ENCODE measurements at places on chromosomes 5 and 9.

DNA sequence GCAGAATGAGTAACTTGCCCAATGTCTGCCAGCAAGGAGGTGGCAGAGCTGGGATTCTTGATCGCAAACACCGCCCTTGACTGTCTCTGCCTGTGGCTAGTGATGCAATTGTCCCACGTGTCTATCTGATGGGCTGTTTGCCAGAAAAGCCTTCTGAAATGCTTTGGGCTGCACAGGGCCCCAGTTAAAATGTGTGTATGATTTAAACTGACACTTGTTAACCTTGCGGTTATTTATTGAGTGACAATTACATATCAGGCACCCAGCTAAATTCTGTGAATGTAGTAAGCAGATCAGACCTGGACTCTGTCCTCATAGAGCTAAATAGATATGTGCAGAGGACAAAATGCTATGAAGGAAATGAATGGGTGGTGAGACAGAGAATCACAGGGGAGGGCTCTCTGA, 11.6 kb upstream of the IL12B start:
- peak; percentile 9 for DNase-seq

- no peak for DNase-seq
These were observed 370.0 kb downstream of the ZSWIM6 start for GRCh38 chr5:61701877-61702602.

DNA sequence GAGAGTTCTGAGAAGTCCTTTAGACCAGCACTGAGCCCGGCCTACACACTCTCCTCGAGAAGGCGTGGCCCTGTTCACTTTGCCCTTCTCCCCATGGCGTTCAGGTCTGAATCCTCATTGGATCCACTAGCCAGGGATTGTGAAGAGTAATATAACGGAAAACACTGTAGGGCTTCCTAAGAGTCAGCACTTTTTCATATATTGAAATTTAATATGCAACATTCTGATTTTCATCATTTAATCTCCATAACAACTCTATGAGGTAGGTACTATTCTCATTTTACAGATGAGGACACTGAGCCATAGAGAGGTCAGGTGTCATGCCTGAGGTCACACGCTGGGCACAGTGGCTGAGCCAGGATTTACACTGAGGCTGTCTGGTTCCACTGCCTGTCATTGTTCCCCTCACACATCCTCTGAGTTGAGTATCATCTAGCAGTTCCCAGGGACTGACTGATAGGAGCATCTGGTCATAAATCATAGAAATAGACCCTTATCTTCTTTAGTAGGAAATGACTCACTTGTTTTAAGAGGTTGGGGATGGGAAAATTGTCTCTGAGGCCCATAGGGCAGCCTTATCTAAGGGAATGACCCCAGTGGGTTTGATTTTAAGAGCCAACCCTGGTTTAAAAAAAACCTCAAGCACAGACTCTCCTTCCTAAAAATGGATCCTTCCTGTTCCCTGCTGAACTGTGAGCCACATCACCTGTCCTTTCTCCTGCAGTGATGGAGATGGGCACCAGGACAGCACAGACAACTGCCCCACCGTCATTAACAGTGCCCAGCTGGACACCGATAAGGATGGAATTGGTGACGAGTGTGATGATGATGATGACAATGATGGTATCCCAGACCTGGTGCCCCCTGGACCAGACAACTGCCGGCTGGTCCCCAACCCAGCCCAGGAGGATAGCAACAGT, 41.2 kb downstream of the THBS4 start:
- no peak for DNase-seq

DNA sequence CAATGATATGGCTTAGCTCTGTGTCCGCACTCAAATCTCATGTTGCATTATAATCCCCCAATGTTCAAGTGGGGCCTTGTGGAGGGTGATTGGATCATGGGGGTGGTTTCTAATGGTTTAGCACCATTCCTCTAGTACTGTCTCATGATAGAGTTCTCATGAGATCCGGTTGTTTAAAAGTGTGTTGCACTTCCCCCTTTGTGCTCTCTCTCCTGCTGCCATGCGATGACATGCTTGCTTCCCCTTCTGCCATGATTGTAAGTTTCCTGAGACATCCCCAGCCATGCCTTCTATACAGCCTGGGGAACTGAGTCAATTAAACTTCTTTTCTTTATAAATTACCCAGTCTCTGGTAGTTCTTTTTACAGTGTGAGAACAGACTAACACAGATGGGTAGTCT, 427.1 kb downstream of the CHSY3 start:
- no peak for DNase-seq

DNA sequence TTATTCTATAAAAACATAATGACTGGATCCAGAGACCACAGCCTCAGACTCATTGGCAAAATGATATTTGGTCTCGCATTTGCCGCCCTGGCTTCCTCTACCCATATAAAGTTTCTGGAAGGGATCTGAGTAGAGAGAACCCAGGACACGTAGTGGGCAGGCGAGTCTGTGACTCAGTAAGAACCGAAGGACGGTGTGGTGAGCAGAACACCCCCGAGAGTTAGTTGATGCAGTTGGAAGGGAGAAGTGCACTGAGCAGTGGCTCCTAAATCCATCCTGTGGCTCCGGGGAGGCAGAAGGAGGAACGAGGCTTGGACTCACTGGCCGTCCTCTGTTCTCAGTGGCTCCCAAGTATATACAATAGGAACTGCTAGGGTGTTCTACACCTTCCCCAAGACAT, 11.5 kb downstream of the SPRY4 start:
- no peak for DNase-seq

DNA sequence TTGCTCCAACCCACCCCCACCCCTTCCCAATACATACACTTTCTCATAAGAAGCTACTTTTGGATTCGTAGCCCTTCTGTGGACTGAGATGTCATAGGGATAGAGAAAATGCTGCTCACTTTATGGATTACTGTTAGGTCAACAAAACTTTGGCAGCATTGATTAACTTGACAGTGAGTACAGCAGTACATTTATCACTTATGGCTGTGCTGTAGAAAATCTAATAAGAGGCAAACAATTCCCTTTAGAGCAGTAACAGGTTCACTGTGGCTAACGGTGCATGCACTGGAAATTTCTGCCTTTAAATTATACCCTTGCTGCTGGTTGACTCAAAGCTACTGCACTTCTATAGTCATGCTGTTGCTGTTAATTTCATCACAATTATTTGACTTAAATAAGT, 59.2 kb downstream of the PPIC start:
- DNase-seq = no peak

GRCh38 chr5:132431632-132432031, 58.9 kb downstream of the IRF1 start:
- DNase-seq = no peak

- no peak for DNase-seq
These were observed 75.8 kb upstream of the PCSK5 start for GRCh38 chr9:75814667-75815066.

DNA sequence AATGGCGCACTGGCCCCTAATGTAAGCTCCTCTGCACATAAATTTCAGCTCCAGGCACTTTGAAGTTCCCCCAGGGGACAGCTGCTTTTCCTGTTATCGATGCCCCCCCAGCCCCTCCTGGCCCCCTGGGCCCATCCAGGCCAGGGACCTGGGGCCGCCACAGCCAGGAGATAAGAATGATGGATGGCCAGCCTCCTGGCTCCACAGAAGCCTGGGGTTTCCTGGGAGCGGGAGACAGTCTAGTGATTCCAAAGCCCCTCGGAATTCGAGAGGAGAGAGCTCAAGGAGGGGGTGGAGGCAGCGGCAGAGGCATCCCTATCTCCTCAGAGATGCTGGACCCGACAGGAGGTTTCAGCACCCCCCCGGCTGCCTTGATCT, 98.4 kb upstream of the HAND1 start:
- no peak for DNase-seq

DNA sequence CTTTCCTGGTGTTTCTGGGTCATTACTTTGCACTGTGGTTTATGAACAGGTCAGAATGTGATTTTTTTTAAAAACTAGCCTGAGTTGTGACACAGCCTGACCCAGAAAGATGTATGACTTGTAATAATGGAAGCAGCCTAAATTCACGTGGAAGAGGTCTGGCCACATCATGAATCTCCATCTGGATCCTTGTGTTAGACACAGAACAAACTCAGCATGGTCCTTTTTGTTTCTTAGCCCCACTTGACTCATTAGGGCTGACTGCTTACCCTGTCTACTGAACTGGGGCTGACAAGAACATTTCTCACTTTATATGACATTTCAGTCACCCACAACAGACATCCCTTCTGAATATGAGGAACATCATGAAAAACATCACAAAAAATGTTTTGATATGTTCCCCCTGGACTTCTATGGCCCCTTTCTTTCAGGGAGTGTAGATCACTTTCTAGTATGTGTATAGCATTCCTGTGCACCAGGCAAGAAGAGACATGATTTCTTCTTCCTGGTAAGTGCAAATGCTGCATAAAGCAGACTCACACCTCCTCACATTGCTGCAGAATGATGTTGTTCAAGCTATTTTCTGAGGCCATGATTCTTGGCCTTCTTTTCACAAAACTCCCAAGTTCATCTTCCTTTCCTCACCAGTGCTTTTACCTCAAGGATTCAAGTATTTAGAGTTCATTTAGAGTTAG, 52.3 kb downstream of the ZNF622 start:
- no peak for DNase-seq

DNA sequence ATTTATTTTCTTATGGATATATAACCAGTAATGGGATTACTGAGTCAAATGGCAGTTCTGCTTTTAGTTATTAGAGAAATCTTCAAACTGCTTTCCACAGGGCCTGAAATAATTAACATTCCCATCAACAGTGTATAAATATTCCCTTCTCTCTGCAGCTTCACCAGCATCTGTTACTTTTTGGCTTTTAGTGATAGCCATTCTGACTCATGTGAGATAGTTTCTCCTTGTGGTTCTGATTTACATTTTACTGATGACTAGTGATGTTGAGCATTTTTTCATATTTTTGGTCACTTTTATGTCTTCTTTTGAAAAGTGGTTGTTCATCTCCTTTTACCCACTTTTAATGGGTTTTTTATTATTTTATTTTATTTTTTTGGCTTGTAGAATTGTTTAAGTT, 1290.3 kb upstream of the CDH9 start:
- DNase-seq = no peak

GRCh38 chr9:127726871-127727270, 8.2 kb downstream of the TOR2A start:
- no peak for DNase-seq

GRCh38 chr5:63131626-63132285, 553.1 kb downstream of the LRRC70 start:
- no peak for DNase-seq

DNA sequence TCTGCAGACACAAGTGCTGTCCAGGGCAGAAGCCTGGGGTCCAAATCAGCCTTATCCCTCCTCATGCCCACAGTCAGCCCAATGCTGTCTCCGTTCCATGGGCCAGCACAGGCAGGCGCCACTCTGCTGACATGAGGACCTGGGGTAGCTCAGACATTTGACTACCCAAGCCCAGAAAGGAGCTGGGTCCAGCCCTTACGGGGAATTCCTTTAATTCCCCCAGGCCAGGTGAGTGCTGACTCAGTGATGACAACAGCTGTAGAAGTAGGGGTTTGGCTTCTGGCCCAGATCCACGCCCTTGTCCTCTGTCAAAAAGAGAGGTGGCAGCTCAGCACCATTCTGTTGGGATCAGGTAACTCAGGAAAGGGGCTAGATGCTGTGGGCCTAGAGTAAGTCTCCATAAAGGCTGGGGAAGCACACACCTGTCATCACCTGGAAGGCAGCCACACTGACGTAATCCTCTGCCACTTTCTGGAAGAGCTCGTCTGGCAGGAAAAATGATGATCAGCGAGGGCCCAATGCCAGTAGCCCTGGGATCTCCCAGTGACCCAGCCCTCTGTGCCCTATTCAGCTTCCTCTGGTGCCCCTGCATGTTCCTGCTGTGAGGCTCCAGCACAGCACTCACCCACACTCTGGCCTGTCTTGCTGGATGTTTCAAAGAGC, 1.9 kb downstream of the RAB24 start:
- DNase-seq = no peak

DNA sequence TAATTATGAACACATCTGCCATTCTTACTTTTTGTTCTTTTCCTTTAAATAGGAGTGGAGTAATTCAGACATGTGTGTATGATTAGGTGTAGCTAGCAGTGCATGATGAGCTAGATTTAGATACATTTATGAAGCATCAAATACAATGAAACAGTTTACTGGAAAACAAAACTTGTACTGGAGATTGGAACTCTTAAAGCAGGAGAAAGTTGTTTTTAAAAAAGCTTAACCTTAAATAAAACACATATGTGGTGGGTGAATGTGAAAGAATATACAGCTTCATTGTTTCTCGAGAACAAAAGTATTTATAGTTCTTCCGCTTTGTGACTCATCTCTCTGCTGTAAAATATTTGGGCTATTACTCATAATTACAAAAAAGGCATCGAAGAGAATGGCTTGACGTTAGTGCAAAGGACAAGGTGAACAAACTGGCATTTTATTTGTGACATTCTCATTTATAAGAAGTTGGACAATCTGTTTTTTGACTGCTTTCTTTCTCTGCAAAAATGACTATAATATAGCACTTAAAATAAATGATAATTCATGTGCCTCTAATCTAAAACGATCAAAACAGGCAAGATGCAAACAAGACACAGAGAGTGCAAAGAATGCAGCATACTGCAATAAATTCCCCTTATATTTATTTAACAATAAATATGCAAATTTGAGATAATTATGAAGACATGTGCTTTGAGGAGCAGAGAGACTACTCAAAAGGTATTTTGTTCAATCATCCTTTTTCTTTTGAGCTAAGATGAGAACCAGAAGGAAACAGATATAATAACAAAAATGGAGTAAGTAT, 478.8 kb downstream of the CETN3 start:
- DNase-seq = no peak

DNA sequence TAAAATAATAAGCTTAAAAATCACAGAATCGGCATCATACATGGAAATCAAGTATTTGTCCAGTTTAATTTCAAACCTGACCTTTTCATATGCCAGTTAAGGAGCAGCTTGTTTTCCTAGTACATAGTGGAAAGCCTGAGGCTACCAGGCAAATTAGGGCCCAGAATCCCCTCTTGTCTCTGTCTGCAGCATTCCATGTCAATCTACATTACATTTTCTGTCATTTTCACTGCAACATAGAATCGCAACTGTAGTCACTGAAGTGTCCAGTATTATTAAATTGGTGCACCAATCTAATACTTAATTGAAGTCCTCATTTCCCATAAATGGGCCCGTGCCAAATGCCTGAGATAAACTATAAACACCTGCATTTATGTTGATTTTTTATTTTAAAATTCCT, 1352.2 kb upstream of the ACO1 start:
- no peak for DNase-seq

DNA sequence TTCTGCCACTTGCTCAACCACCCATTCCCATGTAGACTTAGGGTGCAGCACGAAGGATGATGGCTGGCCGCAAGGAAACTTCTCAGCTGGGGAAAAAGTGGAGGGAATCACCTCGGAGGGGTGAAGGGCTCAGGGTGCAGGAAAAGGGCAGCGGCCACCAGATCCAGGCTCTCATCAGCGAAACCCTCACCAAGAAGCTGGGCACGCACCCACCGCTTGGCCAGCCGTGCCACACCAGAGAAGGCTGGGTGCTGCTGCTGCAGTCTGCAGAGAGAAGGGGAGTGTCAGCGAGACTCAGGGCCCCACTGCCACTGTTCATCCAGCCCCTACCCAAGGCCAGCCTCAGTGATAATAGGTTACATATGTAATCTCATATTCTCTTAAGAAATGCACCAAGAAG, 8.6 kb downstream of the NOL6 start:
- no peak for DNase-seq

Data from midbrain (tissue), 1 donor.